ENCODE measurements at places on chromosomes 5 and 9. TPM values are rescaled to one million over a fixed set of nuclear protein-coding genes. Genes with fewer than 3 reads are reported as not detected.

The CD180 gene
- 0.68 TPM for total RNA-seq

The TCF7 gene
- total RNA-seq = 3.3 TPM

The HRCT1 gene
- 4.6 TPM for total RNA-seq

The PCDHGC5 gene
- 0.97 TPM for total RNA-seq

The SEPTIN8 gene
- 29.4 TPM for total RNA-seq

The GABRA6 gene
- total RNA-seq = not detected

GRCh38 chr9:134757216-134757975, 115.8 kb downstream of the COL5A1 start:
- DNase-seq = no peak

GRCh38 chr9:93295031-93295430, 111.1 kb downstream of the WNK2 start:
- DNase-seq = peak; percentile 54

- DNase-seq = no peak
Measured at GRCh38 chr5:80810425-80810824, 149.7 kb upstream of the RASGRF2 start.

DNA sequence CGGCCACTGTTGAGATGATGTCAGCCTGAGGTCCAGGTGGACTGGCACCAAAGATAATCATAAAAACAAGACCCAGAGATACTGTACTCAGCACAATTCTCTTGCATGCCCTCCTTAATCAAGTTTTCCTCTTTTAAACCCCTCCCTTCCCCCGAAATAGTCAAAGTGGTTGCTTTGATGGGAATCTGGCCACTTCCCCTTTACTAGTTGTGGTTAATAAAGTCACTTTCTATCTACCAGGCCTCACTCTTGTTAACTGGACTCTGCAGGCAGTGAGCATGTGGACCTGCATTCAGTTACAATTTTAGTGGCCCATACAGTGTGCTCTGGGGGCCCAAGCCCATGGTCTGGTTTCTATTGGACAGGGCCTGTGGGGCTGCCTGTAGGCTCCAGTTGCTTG, 17.5 kb downstream of the FBP2 start:
- DNase-seq = no peak

- no peak for DNase-seq
Measured at GRCh38 chr9:130609163-130609562, 29.8 kb downstream of the FUBP3 start.

DNA sequence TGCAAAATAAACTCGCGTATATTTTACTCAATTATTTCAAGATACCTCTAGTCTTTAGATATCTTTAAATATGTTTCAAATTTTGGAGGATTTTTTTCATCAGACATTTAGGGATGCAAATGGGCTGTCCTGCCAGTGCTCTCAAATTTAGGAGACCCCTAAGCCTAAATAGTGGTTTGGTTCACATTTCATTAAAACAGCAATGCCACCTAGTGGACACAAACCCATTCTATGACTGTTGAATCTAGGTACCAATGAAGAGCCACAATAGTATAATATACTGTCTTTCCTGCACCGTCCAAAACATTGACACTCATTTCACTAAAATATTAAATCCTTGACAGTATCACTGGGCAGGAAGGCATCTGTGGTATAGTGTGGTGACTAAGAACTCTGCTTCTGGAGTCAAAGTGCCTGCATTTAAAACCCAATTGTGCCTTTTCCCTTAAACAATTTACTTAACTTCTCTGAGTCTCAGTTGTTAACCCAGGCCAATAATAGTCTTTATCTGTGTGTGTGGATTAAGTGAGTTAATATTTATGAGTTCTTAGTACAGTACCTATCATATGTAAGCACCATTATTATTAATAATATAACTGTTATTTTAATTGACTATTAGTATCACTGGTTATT, 148.0 kb downstream of the RORB start:
- no peak for DNase-seq

- no peak for DNase-seq
Measured at GRCh38 chr5:99019254-99019653, 90.4 kb upstream of the CHD1 start.

- DNase-seq = peak; percentile 81
Measured at GRCh38 chr5:116652196-116652729, 77.6 kb upstream of the SEMA6A start.

GRCh38 chr5:150648294-150649107, 8.0 kb downstream of the SYNPO start:
- DNase-seq = no peak

- peak; percentile 77 for DNase-seq
Measured at GRCh38 chr9:137319011-137319738, 17.1 kb upstream of the NRARP start.

- DNase-seq = no peak
Measured at GRCh38 chr5:891837-892393, 686 bp downstream of the BRD9 start.

DNA sequence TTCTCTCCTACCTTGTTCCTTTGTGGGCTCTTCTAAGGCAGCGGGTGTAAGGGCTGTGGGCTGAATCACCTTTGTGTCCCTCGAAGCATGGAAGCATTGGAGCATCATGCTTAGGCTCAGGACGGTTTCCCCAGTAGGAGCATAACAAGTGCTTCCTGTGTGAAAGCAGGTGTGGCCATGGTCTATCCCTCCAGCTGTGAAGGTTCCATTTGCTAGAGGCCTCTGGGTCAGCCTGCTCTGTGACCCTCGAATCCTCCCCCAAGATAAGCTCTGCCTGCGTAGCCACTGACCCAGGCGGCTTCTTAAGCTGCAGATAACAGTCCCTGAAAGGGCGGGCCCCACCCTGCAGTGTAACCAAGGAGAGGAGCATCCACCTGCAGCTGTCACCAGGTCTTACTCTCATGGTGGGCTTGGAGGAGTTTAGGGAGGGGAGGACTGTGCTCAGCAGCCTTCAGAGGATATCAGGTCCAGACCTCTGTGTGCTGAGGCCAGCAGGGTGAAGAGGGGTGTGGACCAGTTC, 8.4 kb upstream of the NDST1 start:
- DNase-seq = no peak

DNA sequence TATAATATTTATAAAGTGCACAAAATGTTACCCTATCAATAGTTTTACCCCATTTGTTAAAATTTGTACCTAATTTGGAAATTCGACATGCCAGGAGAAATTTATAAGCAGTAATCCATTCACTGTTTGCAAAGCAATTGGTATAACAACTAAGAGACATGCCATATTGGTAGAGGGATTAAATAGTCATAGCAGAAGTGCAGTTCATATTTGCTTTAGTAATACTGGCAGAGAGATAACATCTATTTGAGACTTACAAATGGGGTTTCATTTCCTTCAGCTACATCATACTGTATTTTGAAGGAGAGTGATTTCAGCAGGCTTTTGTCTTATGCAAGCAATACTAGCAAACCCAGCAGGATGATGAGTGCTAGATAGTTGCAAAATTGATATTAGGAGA, 610.4 kb upstream of the CDH10 start:
- DNase-seq = no peak

DNA sequence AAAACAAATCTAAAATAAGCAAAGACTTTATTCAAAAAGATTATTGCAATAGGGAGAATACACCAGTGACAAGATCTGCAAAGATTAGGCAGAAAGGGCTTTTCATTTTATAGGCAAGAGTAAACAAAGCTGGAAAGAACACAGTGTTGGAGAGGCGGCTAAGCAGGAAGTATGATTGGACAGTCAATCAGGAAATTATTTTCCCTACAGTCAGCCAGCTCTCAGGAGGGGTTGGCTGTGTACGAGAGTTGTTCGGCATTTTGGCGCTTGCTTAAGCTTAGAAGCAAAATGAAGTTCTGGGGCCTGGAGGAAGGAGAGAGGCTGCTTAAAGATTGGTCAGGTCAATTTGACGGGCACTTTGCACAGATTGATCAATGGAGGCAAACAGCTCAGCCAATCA, 1030.5 kb downstream of the TLE4 start:
- no peak for DNase-seq
